ENCODE measurements at places on chromosomes 3 and 15.
A peak's percentile ranks its signal among the peaks of the same experiment; 100 is the strongest.

GRCh38 chr3:59783468-59783988 is 733.7 kb upstream of the CFAP20DC start:
- DNase-seq = no peak

- DNase-seq = no peak
These were observed 660 bp downstream of the CCK start for GRCh38 chr3:42265059-42265991.

GRCh38 chr3:171874251-171874681 is 31.1 kb downstream of the TMEM212 start:
- peak; percentile 88 for DNase-seq

DNA sequence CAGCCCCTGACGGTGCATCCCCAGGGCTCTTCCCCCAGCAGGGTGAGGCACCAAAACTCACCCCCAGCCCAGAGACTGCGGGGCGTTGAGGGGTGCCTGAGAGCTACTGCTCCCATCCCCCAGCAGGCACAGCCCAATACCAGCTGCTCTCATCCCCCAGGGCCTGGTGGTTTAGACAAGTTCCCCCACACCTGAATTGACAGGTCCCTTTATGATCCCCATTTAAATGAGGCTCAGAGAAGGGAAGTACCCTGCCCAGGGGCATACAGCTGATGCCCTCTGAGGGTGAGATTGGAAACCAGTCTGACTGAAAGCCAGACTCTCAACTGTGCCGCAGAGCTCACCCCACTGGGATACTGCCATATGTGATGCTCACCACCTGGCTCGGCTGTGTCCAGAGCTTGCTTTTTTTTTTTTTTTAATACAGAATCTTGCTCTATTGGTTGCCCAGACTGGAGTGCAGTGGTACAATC is 20.1 kb downstream of the DUSP7 start:
- DNase-seq = no peak

DNA sequence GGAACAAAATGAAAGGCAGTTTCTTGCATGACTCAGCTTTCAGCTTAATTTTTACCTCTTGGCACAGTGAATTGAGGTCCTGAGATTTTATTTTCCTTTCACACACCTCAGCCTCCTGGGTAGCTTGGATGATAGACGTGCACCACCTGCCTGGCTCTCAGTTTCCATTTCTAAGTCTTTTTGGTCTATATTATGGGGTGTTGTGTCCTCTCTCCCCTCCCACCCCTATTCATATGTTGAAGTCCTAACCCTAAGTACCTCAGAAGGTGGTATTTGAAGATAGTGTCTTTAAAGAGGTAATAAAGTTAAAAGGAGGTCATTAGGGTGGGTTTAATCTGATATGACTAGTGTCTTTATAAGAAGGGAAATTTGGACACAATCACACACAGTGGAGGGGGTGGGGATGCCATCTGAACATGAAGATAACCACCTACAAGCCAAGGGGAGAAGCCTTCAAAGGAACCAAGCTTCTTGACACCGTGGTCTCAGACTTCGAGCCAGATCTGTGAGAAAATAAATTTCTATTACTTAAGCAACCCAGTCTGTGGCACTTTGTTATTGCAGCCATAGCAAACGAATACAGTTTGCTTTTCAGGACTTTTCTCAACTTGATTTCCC is 85.2 kb downstream of the STRIT1 start:
- DNase-seq = no peak

Data from COLO829 (cell line).